CD8-positive, alpha-beta memory T cell (primary cell): ENCODE measurements at places on chromosomes 5 and 9. TPM values are rescaled to one million over a fixed set of nuclear protein-coding genes. Genes with fewer than 3 reads are reported as not detected.

- DNase-seq, result no peak
Measured at GRCh38 chr5:139023286-139023685, 148.2 kb upstream of the LRRTM2 start.

DNA sequence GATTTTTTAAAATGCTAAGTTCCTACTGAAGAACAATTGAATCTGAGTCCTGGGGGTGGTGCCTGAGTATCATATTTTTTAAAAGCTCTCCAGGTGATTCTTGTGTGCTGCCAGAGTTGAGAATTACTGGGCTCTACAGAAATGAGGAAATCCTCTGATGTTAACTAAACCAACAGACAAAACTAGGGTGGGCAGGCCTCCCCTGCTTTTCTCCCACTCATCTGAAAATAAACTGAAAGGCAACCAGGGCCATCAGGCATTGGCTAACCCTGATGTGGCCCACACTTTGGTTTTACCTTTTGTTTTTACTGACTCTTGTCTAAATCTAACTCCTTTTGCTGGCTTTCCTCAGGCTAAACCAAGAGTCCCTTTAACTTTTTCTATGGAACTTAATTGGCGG lies 13.3 kb upstream of the CTNNA1 start:
- DNase-seq, result no peak

DNA sequence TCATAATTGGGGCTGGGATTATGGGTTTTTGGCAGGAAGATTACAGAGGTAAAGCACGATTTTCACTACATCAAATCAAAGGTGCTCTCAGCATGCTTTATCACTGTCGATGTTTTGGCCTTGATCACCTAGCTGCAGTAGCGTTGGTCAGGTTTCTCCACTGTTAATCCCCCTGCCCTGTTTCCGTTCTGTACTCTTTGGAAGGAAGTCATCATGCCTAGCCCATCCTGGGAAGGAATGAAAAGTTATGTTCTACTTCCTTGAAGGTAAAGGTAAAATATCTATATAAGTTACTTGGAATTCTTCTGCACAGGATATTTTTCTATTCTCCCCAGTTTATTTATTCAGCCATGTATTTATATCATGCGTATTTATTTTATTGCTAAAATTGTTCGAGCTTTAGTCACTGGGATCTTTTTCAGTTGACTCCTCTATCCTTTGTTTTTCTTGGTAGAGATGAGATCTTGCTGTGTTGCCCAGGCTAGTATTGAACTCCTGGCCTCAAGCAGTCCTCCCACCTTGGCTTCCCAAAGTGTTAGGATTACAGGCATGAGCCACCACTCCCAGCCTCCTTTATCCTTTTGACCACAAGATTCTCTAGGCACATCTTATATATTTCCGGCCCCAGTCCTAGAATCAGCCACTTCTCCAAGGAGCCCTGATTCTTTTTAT lies 25.3 kb downstream of the FAF2 start:
- DNase-seq, result no peak

The SLC34A1 gene
- not detected for total RNA-seq

GRCh38 chr9:122382901-122383850 lies 12.4 kb downstream of the PTGS1 start:
- DNase-seq, result no peak

GRCh38 chr5:59221769-59222168 lies 638.9 kb downstream of the RAB3C start:
- no peak for DNase-seq

The TOPORS gene
- total RNA-seq, result 18.7 TPM

- no peak for DNase-seq
Measured at GRCh38 chr5:124172389-124173003, 573.9 kb downstream of the ZNF608 start.

The PNPLA7 gene
- total RNA-seq, result 2.0 TPM

GRCh38 chr9:4113711-4114110 lies 186.2 kb downstream of the GLIS3 start:
- DNase-seq, result no peak

DNA sequence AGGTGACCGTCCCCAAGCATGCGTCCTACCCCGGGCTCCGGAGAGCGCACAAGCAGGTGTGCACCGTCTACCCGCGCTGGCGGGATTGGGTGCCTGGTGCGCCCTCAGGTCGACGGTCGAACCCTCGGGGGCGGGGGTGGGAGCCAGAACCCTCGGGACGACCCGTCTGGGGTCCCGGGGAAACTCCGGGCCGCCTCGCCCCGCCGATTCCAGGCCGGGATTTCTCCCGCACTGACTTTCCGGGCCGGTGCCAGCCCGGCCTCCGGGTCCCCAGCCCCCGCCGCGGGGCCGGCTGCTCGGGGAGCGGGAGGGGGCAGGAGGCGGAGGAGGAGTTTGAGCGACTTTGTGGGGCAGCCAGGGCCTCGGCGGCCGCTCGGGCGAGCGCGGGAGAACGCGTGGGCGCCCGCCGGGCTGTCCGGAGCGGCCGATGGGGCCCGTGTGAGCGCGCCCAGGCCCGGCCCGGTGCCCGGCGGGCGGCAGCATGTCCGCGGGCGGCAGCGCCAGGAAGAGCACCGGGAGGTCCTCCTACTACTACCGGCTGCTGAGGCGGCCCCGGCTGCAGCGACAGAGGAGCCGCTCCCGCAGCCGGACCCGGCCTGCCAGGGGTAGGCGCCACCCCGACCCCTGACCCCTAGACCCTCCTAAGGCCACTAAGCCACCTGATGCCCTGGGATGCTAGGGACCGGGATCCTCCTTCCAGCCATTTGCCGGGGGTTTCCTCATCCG lies at the start of gene DAB2IP:
DAB2IP (plus strand) TSS at position 340 of the 726 bp plus-strand sequence; CDS start at position 482, 142 bp downstream.
- peak; percentile 30 for DNase-seq

GRCh38 chr5:143624465-143624864 lies 187.5 kb upstream of the HMHB1 start:
- no peak for DNase-seq

The NRG2 gene
- total RNA-seq, result 0.24 TPM

The FAM169A gene
- total RNA-seq, result 8.6 TPM

The XRCC4 gene
- total RNA-seq, result 8.3 TPM

GRCh38 chr9:37119360-37119759 lies 1.0 kb upstream of the ZCCHC7 start:
- DNase-seq, result no peak

DNA sequence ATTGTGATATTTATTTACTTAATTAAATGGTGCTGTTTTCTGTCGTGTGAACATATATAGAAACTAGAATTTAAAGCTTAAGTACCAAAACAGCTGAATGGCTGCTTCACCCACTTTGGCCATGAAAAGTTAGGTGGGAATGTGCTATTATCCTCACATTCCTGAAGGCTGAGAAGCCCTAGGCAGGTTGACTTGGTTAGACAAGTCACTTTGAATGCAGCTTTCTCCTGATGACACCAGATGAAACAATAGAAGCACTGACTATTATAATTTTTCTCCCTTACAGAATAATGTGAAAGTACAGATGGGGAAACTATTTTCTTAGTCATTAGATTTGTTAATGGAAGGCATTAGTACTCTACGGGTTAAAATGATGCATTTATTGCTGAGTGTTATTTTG lies 65.1 kb upstream of the C5orf46 start:
- DNase-seq, result no peak

- no peak for DNase-seq
Measured at GRCh38 chr5:112472614-112473013, 53.5 kb upstream of the EPB41L4A start.

DNA sequence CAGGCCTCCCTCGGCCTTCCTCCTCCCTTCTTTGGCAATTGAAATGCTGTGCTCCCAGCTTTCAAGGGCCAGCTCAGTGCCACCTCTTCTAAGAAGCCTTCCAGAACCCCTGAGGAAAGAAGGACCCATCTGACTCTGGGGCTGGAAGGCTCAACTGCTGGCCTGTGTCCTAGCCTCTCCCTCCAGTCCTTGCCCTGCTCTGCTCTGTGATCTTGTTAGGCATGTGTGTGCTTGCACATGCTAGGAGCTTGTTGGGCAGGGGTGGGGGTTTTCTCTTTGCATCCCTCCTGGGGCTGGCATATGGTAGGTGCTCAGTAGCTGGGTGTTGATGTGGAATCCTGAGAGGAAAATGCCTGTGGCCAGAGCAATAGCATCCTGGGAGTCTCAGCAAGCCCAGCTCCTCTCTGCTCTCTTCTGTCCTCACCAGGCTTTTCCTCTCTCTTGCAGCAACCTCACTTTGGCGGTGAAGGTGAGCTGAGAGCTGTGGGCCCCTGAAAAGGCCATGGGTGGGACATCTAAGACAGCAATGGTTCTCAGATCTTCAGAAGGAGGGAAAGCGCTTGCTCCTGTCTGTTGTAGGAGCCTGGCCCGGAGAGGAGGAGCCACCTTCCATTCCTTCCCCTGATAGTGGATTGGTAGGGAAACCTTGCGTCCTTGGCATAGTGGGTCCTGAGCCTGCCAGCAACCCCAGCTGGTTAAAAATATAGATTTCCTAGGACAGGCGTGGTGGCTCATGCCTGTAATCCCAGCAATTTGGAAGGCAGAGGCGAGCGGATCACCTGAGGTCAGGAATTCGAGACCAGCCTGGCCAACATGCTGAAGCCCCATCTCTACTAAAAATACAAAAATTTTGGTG lies 9.9 kb downstream of the DOLK start:
- DNase-seq, result no peak

GRCh38 chr9:32487981-32488380 lies 38.0 kb downstream of the RIGI start:
- DNase-seq, result no peak

The RABL6 gene
- total RNA-seq, result 98.2 TPM

DNA sequence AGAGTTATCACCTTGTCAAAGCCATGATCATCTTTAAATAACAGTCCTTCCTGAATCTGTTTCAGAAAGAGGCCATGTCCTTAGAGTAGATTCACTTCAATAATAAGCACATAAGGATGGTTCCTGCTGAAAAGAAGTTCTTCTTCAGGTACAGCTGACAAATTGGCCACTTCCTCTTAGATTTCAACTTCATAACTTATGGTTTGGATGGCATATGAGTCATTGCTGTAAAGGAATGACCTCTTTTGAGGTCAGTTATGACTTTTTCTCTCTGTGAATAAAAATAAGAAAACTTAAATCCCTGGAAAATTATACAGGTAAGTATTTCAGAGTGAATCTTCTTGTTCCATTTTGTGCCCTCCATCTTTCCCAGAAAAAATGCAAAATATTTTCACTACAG lies 555.3 kb upstream of the ZNF462 start:
- no peak for DNase-seq

The KIF24 gene
- 6.0 TPM for total RNA-seq

DNA sequence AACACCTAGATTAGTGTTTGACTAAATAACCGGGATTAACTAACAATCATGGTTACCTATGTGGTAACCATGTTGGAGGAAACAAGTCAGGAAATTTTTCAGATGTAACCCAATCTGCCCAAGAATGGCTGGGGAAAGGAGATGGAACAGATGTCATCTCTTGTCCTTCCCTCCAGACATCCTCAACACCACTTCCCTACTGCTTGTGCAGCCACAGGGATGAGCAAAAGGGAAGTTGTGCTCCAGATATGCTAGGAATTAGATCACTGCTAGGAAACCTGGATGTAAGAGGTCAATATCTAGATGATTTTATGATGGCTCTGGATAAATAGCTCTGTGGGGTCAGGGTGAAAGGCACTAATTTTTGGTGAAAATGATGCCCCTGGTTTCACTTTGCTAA lies 61.3 kb upstream of the ELL2 start:
- no peak for DNase-seq

DNA sequence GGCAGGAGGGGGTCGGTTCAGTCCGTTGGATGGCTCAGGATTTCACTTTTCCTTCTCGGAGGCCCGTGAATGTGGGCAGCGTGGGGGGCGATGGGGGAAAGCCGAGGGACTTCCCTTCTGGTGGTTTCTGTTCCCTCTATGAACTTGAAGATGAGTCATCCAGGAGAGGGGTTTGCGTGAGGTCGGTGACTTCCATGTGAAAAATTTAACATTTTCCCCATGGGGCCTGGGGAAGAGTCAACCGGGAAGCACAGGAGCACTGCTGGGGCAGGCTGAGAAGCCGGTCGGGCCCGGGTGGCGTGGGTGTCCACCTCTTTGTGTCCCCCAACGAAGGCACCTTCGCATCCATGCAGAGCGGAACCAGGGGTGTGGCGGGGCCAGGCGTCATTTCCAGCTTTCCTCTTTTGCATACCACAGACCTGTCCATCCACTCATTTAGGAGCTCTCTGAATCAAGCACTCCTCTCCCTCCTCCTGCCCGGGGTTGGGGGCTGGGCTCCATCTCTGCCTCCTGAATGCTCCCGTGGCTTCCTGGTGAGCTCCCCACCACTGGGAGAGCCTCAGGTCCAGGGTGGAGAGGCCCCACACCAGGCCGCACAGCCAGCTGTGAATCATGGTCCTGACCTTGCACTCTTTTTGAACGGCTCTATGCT lies 68.4 kb downstream of the ANKRD33B start:
- no peak for DNase-seq

- DNase-seq, result no peak
Measured at GRCh38 chr5:86797677-86798076, 179.9 kb downstream of the COX7C start.

- DNase-seq, result no peak
Measured at GRCh38 chr9:118273048-118273447, 568.8 kb downstream of the TLR4 start.

- DNase-seq, result no peak
Measured at GRCh38 chr5:178644826-178645545, 18.1 kb upstream of the CLK4 start.

DNA sequence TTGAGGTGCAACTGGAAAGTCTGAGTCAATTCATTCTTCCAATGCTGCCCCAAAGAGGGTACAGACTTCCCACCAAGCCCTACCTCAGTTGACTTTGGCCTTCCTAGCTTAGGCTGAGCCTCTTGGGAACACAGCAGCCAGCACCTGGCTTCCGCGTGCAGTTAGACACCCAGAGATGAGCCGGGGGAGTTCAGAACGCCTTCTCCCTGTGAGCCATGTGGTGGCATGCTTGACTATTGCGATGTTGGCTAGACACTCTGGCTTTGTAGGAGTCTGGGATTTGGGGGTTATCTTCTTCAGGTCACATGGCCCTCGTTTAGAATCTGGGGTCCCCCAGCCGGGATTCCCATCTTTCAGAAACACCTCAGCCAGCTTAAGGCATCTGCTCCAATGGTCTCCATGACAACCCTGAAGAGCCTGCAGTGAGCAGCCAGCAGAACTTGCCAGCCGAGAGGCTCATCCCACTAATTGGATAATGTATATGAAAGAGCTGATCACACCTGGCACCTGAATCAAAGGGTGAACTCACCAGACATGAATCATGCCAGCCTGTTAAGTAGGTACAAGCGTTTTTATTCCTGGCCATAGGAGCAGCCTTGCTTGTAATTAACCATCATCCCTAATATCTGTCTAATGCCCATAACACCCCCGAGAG lies 167.5 kb downstream of the SYK start:
- no peak for DNase-seq

The PTGES2 gene
- total RNA-seq, result 67.0 TPM

DNA sequence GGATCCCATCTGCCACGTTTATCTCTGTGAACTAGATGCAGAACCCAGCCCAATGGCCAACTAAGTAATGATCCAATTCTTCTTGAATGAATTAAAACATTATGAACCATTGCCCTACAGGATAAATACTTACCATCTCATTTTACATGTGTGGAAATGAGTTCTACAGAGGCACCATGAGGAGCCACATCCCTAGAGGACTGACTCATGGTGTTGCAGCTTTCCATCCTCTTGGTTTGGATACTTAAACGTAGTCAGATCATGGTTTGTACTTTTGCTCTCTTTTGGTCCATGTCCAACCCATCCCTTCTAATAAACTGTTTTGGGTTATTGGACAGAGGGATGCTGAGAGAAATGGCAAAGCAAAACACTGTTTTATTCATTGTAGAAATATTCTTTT lies 484.8 kb downstream of the EBF1 start:
- DNase-seq, result no peak

The SLC6A18 gene
- total RNA-seq, result not detected
